ENCODE measurements at places on chromosomes 3 and 15. TPM values are rescaled to one million over a fixed set of nuclear protein-coding genes. Genes with fewer than 3 reads are reported as not detected.

The EPHB1 gene
- not detected for total RNA-seq

The SLC2A2 gene
- not detected for total RNA-seq

The PP2D1 gene
- total RNA-seq: not detected

The ANXA2 gene
- 1,039 TPM for total RNA-seq

The HIGD2B gene
- total RNA-seq: not detected

The BCL2A1 gene
- total RNA-seq: not detected

The RPP25 gene
- total RNA-seq: 31.8 TPM

The LEKR1 gene
- total RNA-seq: not detected

The TGM5 gene
- total RNA-seq: not detected

The TICRR gene
- 3.4 TPM for total RNA-seq

The ZNF592 gene
- 6.6 TPM for total RNA-seq

The BTLA gene
- not detected for total RNA-seq

The PSMA4 gene
- total RNA-seq: 481 TPM

The ITIH3 gene
- not detected for total RNA-seq

The ACKR4 gene
- not detected for total RNA-seq

The CLDN1 gene
- total RNA-seq: not detected

The CIP2A gene
- 34.3 TPM for total RNA-seq

The GOLGA6L9 gene
- 1.4 TPM for total RNA-seq

The CTDSPL gene
- total RNA-seq: 47.4 TPM

The C2CD4A gene
- total RNA-seq: not detected

The FAM81A gene
- total RNA-seq: not detected

The TOMM70 gene
- 65.4 TPM for total RNA-seq
